T-cell (primary cell): ENCODE measurements at places on chromosomes 3 and 15.

GRCh38 chr3:114453361-114453780 is 159.5 kb downstream of the TIGIT start:
- DNase-seq, result no peak

GRCh38 chr3:71265365-71265915 is 318.1 kb downstream of the FOXP1 start:
- no peak for DNase-seq

GRCh38 chr15:28184166-28184565 is 85.1 kb upstream of the OCA2 start:
- no peak for DNase-seq

- DNase-seq, result no peak
Observed at GRCh38 chr3:139448104-139448503, 28.2 kb downstream of the RBP2 start.

DNA sequence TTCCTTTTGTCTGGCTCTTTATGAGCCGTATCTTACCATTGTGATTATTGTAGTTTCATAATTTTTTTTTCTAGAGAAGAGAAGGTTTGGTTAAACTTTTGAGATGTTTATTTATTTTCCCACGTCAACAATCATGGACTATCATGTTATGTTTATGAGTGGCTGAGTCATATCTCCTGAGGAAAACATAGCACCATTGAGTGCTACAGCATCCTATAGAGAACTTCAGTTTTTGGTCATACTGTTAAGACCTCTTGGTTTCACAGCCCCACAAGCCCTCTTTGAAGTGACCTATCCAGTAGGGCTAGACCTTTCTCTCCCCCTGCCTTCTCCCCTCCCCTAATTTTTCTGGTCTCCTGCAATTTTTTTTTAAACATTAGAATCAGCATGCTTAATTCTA is 20.8 kb downstream of the PIK3CA start:
- no peak for DNase-seq

GRCh38 chr15:60840306-60840702 is 361.4 kb upstream of the ICE2 start:
- DNase-seq, result no peak
